ENCODE measurements at places on chromosomes 2 and 18.

- no peak for DNase-seq
Measured at GRCh38 chr2:164066095-164066494, 330.3 kb upstream of the FIGN start.

DNA sequence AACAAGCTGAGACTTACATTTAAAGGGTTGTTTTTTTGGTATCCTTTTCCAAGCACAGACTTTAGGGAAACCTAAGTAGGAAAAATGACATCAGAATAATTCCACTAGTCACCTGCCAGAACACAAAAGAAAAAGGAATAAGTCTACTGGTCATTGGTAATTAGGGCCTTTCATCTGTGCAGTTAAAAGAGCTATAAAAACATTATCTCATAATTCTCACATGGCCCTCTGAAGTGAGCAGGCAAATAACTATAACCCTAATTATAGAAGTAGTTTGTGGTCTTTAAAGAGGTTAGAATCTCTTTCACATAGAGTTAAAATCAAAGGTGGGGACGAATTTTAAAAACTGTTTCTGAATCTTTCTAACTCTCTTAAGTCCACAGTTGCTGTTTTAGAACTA lies 111.1 kb upstream of the B3GNT2 start:
- no peak for DNase-seq

DNA sequence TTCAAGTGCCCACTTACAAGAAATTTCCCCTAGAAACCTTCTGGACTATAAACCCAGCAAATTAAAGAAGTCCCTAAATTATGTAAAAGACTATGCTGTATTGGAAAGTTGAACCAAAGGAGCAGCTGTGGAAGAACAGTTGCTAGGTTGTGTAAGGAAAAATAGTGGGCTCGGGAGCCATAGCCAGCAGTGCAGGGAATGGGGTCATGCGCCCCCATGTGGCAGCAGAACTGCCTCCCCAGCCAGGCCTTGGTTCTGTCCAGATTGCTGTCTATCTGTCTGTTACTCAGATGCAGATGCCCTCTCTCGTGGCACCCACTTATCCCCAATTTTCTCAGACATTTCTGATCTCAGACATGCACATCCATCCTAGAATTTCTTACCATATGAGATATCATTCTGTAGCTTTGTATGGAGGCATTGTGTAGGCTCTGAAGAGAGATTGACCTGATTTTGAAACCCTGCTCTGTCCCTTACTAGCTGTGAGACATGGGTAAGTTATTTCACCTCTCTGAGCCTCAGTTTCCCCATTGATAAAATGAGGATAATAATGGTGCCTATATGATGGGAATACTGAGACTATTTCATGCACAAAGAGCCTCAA lies 258.3 kb downstream of the SS18 start:
- DNase-seq, result no peak

DNA sequence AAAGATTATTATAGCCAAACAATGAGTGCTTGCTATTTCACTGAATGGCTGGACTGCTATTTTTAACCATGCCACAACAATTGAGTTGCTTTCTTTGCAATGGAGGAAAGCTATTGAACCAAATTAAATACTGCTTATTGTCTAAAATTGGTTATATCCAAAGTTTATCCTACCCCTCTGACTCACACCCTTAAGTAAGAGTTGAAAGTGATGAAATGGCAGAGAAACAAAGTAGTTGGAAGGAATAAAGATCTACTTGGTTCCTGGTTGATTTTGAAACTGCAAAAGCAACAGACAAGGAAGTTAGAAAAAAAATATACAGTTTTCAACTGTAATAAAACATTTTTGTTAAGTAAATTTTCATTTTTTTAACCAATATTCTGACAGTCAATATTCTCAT lies 47.5 kb downstream of the EML4 start:
- no peak for DNase-seq

- no peak for DNase-seq
Measured at GRCh38 chr2:83970217-83970929, 488.7 kb downstream of the SUCLG1 start.

DNA sequence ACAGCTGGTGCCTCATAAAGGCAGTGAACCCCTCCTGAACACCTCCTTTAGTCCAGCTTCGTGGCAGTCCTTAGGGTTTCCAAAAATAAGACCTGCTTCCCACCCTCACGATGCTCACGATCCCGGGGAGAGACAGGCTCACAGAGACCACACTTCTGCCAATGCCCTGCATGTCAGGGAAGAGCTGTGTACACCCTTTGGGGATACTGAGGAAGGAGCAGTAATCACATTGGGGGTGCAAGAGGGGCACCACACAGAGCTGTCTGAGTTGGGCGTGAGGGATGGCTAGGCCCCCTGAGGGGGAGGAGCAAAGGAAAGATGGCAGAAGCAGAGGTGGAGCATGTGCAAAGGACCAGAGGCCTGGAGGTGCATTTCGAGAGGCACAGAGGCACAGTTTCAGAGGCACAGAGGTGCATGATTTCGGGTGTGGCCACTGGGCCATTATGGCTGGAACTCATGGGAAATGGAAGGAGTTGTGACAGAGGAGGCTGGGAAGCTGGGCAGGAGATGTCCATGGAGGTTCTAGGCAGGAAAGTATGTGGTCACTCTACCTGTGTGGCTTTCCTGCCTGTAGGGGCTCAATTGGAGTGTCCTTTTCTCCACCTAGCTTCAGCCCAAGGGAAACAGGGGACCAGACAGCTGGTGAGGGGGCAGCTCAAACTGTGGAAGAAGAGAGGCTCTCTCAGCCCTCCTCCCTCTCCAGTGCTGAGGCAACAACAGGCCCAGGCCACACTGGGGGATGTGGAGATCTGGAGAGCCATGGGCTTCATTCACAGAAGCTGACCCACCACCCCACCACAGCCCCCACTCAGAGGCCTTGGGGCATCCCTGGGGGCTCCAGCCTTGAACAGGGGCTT lies 115.9 kb downstream of the CAPN13 start:
- no peak for DNase-seq

DNA sequence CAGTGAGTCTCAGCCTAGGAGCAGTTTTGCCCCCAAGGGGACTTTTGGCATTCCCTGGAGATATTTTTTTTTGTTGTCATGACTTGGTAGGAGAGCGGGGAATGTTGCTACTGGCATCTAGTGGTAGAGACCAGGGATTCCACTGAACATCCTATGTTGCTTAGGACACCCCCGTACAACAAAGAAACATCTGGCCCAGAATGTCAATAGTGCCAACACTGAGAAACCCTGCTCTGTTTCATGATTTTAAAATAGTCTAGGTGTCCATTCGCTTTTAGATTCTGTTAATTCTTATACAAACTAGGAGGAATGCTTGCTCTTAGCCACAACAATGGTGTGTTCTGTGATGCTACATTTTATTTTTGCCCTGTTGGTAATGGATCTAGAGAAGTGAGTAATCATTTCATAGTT lies 225.8 kb upstream of the SIX3 start:
- no peak for DNase-seq

DNA sequence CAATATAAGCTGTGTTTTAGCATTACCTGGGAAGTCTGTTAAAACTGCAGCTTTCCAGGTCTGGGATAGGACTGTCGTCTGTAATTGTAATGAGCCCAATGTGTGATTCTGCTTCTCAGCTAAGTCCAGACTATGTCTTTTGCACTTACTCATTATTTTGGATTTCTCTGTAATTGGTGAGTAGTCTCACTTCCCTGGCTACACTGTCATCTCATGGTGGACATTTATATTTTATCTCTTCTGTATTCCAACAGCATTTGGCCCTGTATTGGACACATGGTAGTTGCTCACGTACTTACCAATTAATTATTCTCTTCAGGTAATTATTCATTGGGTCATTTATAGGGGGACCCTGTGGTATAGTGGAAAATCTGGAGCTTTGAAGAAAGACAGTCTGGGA lies 28.0 kb downstream of the LHCGR start:
- DNase-seq, result no peak

DNA sequence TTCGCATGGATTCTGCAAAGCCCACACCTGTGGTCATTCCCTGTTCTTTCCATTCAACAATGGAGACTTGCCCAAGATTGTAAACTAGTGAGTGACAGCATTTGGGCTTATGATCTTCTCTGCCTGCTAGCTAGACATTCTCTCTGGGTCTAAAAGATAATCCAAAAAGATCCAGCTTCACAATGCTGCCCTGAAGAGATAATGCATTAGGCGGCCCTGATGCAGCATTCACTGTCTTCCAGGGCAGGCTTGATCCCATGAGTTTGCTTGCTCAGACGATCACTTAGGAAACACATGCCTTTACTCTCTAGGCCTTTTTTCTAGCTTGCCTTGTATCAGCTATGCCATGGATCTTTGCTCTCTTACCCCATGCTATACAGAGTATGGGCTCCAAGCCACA lies 196.1 kb downstream of the SETBP1 start:
- no peak for DNase-seq

GRCh38 chr18:47990981-47991380 lies 60.5 kb upstream of the SMAD2 start:
- DNase-seq, result no peak

- no peak for DNase-seq
Measured at GRCh38 chr2:176435729-176436128, 166.5 kb downstream of the MTX2 start.

- DNase-seq, result no peak
Measured at GRCh38 chr2:119257198-119257597, 33.6 kb downstream of the STEAP3 start.

- no peak for DNase-seq
Measured at GRCh38 chr2:86703704-86704361, 16.3 kb upstream of the RMND5A start.

- DNase-seq, result no peak
Measured at GRCh38 chr2:31129375-31130171, 8.7 kb downstream of the GALNT14 start.

DNA sequence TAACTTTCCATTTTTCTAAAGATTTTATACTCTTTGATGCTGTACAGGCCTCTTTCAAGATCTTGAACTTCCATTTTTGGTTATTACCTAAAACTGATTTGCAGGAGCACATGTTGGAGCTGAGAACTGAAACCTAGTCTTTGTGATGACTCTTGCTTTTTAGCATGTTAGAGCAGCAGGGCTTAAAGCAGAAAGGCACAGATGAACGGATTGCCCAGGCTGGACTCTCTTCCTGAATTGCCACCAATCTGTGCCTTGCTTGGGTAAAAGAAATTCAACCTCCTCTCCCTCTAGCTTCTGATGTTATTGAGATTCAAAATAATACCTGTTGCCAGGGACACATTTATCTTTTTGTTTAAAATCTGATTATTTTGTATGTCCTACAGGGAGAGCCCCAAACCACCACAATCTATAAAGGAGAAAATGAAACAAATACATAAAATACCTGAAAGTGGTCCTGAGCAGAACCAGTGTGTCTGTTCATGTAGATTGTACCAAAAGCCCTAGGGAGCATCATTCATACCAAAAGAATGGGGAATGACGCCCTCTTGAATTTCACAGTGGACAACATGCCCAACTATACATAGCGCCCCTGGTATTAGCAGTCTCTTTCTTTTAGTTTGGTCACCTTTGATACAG lies 277.0 kb upstream of the MAP2 start:
- DNase-seq, result no peak

DNA sequence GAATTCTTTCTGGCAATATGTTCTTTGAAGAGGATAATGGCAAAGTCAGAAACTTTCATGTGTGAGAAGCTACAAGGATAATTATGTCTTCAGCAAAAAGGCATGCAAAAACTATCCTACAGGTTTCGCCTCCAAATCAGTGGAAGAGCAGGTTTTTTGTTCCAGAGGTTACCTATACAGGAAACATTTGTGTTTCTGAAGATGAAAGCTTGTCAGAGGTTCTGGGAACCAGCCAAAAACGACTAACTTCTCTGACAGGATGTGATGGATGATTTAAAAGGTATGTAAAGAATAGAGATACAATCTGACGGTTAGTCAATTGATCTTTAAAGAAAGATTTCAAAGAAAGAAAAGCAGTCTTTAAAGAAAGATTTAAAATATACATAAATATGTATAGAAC lies 37.6 kb downstream of the RND3 start:
- no peak for DNase-seq

DNA sequence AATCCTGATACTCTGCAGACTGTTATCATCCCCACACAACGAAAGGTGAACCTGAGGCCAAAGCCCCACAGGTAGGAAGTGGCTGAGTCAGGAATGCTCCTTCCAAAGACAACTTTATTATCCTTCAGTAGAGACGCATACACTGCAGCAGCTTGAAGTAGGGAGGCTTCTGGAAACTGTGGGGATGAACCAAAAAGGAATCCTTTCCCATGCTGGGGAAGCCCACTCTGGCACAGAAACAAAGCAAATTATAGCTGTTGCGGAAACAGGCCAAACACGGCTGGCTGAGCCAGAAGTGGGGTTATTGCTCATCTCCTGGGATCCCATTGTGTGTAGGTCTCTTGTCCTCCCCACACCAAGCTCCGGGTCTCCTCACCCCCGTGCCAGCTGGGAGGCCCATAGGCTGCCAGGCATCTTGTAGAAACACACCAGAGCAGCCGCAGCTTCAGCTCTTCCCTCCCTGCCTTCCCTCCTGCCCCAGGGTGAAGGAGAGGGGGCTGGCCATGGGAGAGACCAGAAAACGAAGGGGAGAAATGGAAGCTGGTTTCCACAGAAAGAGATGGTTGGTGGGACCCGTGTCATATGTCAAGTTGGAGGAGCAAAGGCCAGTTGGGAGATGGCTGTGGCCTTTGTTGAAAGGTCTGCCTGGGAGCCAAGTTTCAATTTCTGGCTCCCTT lies 176.9 kb upstream of the NABP1 start:
- no peak for DNase-seq

- no peak for DNase-seq
Measured at GRCh38 chr2:213021971-213022899, 129.2 kb downstream of the IKZF2 start.

GRCh38 chr2:38591152-38591551 lies 11.6 kb downstream of the HNRNPLL start:
- DNase-seq, result no peak

GRCh38 chr2:10344105-10345066 lies 41.7 kb downstream of the HPCAL1 start:
- DNase-seq, result no peak

DNA sequence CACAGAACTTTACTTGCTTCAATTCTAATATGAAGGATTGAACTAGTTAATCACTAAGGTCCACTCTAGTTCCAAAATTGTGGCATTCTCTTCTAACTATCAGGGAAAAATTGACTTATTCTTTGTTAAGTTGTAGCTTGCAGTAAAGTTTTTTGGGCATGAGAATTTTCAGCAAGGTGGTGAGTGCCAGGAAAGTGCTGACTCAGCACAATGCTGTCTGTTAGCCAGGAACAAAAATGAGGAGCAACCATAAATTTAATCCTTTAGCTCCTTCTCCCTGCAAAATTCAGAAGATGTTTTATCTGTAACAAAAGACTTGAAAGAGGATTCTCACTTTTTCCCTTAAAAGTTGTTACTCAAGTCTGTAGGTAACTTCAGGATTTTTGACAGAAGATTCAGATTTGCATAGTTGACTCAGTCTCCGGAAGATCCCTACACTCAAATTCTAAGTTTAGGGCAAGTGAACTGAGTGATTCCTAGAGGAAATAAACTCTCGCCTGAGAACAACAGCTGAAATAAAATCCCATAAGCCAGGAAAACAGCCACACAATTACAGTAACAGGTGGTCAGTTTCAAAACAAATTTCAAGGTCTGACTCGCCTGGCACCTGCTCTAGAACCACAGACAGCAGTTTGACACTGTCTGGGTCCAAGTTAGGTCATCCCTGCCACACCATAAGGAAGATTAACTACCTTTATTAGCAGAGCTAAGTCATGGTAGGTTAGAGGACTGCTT lies 20.2 kb upstream of the DARS1 start:
- DNase-seq, result no peak

- DNase-seq, result no peak
Measured at GRCh38 chr2:121005453-121005852, 269.8 kb downstream of the GLI2 start.
